ENCODE measurements at places on chromosomes 13 and 19.

- DNase-seq: no peak
- no peak overlapping the region for H3K27ac ChIP-seq
- no peaks in the 10 kb centered on the region for H3K27me3 ChIP-seq
- no peaks in the 10 kb centered on the region for H3K4me1 ChIP-seq
- H3K4me3 ChIP-seq: no peak overlapping the region
Measured at GRCh38 chr13:23999424-23999823, 102.1 kb upstream of the C1QTNF9B start.

- H3K27me3 ChIP-seq: no peaks in the 10 kb centered on the region
- no peak for DNase-seq
- no peak overlapping the region for H3K4me3 ChIP-seq
- no peak overlapping the region for H3K27ac ChIP-seq
Measured at GRCh38 chr13:99378985-99379733, 72.0 kb upstream of the GPR183 start.

- DNase-seq: no peak
- no peak overlapping the region for H3K27ac ChIP-seq
- no peaks in the 10 kb centered on the region for H3K36me3 ChIP-seq
- no peak overlapping the region for H3K4me3 ChIP-seq
- no peaks in the 10 kb centered on the region for H3K4me1 ChIP-seq
- H3K27me3 ChIP-seq: peaks cover 6% of the 10 kb centered on the region
Measured at GRCh38 chr13:94997126-94997525, 284.8 kb upstream of the SOX21 start.

DNA sequence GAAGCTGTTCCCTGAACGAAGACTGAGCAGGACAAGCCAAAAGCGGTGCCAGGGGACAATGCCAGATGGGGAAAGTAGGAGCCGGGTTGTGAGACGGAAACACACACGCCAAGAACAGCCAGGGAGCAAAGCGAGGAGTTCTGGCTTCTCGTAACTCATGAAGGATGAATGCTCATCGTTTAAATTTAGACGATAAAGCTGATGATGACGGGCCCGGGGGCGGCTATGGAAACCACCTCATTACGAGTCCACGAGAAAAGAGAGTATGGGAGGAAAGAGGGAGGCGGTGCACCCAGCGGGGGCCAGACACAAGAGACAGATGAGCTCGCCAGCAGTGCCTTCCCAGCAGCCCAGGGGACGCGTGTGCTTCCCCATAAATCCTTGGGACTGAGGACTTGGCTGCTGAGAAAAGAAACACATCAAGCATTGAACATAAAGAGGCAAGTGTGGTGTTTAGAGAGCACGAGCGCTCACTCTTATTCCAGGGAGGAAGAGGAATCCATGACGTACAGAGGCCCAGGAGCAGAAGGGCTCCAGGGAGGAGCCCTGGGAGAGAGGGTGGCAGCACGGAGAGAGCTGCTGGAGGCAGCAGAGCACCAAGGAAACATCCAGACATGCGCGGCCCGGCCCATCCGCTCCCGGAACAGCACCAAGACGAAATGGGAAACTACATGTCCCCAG lies 70.7 kb downstream of the EPS15L1 start:
- no peak overlapping the region for H3K27ac ChIP-seq
- no peaks in the 10 kb centered on the region for H3K4me1 ChIP-seq
- peaks cover 28% of the 10 kb centered on the region for H3K36me3 ChIP-seq
- H3K27me3 ChIP-seq: no peaks in the 10 kb centered on the region

DNA sequence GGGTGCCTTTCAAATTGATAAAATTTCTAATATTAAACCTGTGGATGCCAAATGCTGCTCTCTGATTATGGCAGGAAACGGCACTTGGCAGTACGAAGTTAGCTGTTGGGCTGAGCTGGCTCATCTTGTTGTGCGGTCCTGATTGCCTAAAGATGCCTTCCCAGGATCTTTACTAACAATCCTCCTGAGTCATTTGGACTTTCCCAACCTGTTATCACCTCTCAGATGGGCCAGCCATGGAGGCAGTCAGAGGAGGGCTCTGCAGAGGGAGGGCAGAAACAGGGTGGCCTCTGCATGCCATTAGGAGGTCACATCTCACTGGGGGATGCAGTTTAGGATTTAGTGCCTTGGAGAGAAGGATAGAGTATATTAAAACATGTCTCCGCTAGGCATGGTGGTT lies 27.3 kb downstream of the ALOX5AP start:
- H3K27me3 ChIP-seq: no peaks in the 10 kb centered on the region
- no peak overlapping the region for H3K4me3 ChIP-seq
- no peaks in the 10 kb centered on the region for H3K36me3 ChIP-seq
- no peaks in the 10 kb centered on the region for H3K4me1 ChIP-seq

DNA sequence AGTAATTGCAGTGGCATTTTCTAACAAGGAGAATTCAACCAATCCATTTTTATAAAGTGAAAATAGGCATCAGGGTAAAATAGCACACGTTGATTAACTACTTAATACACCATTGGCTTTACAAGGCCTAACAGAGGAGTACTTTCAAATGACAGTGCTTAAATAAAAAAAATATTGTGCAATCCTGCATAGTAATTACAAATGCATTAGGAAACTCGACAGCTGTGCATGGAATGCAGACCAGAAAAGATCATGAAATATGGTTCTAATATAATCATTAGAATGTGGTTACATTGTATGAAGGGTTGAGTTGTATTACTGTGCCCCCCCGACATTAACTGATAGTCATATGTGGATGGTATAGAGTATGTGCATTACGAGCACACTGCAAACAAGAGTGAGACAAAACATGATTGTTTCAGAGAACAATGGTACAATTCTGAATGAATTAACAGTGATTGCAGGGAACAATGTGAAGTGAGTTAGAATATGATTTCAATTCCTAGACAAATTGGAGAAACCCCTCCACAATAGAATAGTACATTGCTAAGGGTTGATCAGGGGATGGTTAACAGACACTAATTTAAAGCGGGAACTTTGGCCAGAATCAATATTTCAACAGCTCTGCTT lies 270.6 kb downstream of the GPC5 start:
- H3K4me1 ChIP-seq: no peaks in the 10 kb centered on the region
- H3K27ac ChIP-seq: no peak overlapping the region
- H3K4me3 ChIP-seq: no peak overlapping the region
- H3K27me3 ChIP-seq: no peaks in the 10 kb centered on the region
- no peak for DNase-seq
- H3K36me3 ChIP-seq: no peaks in the 10 kb centered on the region

GRCh38 chr13:114077933-114078325 lies 54.5 kb downstream of the RASA3 start:
- peaks cover 11% of the 10 kb centered on the region for H3K36me3 ChIP-seq
- H3K27ac ChIP-seq: peak overlapping the region; percentile 72
- peaks cover 9% of the 10 kb centered on the region for H3K4me1 ChIP-seq
